Activated naive CD8-positive, alpha-beta T cell treated with anti-CD3 and anti-CD28 coated beads, Interleukin-2, amount 10 ng/mL, durations not matched to agents 7 days and 5 days (primary cell): ENCODE measurements at places on chromosomes 6 and 20. TPM values are rescaled to one million over a fixed set of nuclear protein-coding genes. Genes with fewer than 3 reads are reported as not detected.

Gene UBE2C
- 153 TPM for total RNA-seq

Gene GSTA1
- not detected for total RNA-seq

Gene KCNS1
- total RNA-seq: 0.11 TPM

Gene TBXT
- not detected for total RNA-seq

Gene PKIB
- total RNA-seq: 0.78 TPM

Gene C6orf15
- not detected for total RNA-seq

Gene TGIF2
- 33.1 TPM for total RNA-seq

Gene PI3
- not detected for total RNA-seq

Gene ARHGAP18
- 12.7 TPM for total RNA-seq

Gene OPN5
- total RNA-seq: not detected

Gene TFAP2B
- not detected for total RNA-seq

Gene TOX2
- 0.44 TPM for total RNA-seq

Gene RSPO4
- total RNA-seq: 0.28 TPM

GRCh38 chr6:144343701-144344428 lies 58.7 kb downstream of the UTRN start:
- DNase-seq: peak; percentile 51

GRCh38 chr20:48959899-48960550 lies 38.5 kb downstream of the ARFGEF2 start:
- no peak for DNase-seq

DNA sequence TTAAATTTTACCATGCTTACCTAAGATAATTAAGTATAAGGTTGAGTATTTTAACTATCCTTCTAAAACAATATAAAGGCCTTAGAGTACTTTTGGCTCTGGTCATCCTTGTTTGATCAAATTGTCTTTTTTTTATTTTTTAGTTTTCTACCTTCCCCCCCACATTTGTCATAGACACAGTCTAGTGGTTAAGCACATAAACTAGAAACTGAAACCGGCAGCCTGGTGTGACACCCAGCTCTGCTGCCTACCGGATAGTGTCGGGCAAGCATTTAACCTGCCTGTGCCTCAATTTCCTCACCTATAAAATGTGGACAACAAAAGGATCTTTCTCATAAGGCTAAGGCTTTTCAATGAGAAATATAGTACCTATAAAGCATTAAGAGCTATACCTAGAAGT lies 21.6 kb upstream of the TULP4 start:
- DNase-seq: peak; percentile 42

DNA sequence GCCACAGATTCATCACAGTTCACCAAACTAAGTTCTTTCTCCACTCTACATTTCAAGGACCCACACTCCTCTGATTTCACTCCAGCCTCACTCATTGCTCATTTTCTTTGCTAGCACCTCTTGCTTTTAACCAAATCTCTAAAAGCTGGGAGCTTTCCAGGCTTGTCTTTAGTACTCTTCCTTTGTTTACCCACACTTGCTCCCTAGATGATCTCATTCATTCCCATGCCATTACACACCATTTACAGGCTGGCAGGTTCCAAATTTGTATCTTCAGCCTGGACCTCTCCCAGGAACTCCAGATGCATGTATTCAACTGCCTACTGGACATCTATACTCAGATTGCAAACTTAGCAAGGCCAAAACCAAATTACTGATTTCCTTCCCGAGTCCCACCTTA lies 5.3 kb upstream of the GUCA1B start:
- no peak for DNase-seq

DNA sequence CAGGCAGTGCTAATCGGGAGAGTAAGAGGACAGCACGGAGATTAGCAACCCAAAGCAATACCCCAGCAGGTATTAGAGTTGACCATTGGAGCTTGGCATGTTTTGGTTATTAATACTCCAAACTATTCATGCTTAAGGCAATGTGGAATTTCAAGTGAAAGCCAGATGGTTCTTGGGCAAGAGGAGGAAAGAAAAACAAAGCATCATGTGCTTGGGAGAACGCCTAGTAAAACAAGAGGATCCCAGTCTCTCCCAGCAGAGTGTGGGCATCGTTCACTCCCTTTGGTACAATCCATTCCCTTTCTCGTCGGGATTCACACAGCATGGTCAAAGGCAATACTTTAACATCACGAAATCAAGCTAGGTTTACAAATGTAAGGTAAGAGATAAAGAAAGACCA lies 349.8 kb downstream of the PRKN start:
- DNase-seq: no peak

GRCh38 chr6:364609-365540 lies 26.7 kb upstream of the IRF4 start:
- no peak for DNase-seq

DNA sequence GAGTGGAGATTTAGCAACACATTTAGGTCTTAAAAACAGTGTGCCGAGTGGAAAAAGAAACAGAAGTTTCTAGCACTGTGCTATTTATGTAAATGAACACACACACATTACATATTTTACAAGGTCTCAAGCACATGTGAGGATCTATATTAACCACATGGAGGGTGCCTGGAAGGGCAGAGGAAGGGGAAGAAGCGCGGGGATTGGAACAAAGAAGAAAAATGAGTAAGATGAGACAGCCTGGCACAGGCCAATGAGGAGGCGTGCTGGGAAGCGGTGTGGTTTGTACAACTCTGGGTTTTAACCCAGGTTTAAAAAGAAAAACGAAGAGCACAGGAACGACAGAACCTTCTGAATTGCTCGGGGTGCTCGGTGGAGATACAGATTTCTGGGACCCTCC lies 5.7 kb downstream of the KCNG1 start:
- no peak for DNase-seq

DNA sequence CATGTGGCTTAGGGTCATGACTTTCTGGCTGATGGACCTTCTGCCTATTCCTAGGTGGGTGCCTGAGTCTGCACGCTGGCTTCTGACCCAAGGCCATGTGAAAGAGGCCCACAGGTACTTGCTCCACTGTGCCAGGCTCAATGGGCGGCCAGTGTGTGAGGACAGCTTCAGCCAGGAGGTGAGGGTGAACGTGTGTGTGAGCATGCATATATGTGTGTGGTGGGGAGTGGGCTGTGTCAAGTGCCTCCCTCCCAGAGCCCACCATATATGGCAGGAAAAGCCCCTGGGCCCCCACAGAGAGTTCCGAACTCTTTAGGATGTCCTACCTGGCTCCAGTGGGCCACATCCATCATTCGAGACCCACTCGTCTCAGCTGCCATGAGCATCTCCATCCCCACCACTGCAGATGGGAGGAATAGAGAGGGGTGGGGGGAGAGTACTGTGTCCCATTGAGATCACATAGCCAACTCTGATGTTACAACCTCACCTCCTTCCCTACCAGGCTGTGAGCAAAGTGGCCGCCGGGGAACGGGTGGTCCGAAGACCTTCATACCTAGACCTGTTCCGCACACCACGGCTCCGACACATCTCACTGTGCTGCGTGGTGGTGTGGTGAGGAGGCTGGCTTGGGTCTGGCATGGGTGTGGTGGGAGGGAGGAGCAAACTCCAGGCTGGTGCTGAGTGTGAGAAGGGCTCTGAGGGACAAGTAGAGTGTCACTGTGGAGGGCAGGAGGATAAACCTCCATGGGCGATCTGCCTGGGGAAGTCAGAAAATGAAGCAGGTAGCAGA lies 3.2 kb downstream of the SLC22A7 start:
- DNase-seq: no peak

- DNase-seq: no peak
Observed at GRCh38 chr6:12842114-12842513, 125.5 kb downstream of the PHACTR1 start.

DNA sequence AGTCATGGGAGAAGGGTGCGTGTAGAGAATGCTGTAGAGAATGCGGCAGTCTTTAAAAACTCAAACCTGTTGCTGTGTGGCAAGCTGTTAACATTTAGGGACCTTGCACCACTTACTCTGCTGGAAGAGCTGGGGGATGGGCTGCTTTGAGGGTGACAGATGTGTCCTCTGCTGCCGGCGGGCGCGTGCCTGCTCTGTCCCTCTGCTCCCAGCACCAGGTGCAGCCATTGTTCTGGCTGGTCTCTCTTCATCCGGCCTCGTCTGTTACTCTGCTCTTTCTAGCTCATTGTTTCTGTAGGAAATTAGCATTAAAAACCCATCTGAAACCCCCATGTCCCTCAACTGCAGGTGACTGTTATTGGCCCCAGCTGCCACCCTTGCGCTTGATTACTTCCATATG lies 78.5 kb downstream of the CBFA2T2 start:
- no peak for DNase-seq

GRCh38 chr6:87366072-87366827 lies 21.6 kb downstream of the C6orf163 start:
- DNase-seq: no peak

DNA sequence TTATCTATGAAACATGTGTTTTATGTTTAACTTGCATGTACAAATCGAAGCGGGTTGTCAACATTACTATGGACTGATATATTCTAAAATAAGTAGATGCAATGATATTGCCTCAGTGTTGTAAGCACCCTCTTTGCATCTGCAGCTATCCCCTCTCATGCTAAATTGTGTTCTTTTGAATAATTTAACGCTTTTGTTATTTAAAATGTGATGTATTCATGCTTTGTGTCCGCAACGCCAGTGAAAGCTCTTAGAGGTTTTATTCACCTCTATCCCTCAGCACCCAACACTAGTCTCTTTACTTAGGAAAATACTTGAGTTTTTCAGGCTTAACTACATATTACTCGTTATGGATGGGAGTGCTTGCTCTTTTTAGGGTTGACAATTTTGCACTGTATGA lies 173.7 kb upstream of the ID4 start:
- DNase-seq: no peak

DNA sequence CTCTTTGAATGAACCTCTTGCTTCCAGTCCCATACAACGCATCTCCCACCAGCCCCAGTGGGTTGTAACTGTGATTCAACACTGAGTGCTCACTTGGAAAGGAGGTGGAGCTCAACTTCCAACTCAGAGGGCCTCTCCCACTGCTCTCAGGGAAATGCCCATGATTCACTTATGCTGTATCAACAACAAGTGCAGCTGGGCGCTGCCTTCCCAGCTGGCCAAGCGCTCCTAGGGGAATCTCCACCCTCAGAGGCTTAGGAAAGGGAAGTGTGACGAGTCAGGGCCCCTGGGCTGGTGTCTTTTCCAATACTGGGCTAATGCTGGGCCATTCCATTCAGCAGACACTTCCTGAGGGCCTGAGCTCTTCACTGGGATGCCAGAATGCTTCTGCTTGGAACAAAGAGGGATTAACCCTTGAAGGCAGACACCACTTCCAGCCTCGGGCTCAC lies 8.1 kb upstream of the OCSTAMP start:
- no peak for DNase-seq

- DNase-seq: no peak
Observed at GRCh38 chr6:11006061-11006460, 38.0 kb downstream of the ELOVL2 start.

- DNase-seq: no peak
Observed at GRCh38 chr6:142262231-142262630, 39.6 kb upstream of the ADGRG6 start.

DNA sequence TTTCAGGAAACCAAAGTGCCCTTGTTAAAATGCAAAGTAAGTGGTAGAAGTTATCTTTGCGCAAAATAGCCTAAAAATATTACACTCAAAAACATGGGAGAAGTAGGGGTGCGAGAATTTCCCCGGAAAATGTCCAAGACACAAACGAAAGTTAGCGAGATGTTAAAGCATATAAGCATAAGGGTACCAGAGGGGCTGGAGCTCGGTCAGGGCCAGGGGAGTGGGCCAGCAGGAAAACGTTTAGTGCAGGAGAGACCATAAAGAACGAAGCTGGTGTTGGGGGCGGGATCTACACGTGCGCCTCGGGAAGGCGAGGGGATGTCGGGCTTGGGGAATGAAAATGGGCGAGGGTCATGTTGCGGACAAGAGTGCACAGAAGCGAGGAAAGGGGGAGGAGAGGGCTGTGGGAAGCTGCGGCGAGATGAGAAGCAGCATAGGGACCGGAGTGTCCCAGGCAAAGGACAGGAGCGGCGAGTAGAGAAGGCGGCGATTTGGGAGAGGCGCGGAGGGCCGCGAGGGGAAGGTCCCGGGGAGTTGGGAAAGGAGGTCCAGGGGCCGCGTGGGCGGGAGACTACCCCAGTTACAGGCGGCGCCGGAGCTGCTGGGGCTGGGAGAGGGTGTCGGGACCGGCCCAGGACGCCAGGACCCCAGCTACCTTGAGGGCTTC lies 600 bp downstream of the XPO5 start:
- no peak for DNase-seq

DNA sequence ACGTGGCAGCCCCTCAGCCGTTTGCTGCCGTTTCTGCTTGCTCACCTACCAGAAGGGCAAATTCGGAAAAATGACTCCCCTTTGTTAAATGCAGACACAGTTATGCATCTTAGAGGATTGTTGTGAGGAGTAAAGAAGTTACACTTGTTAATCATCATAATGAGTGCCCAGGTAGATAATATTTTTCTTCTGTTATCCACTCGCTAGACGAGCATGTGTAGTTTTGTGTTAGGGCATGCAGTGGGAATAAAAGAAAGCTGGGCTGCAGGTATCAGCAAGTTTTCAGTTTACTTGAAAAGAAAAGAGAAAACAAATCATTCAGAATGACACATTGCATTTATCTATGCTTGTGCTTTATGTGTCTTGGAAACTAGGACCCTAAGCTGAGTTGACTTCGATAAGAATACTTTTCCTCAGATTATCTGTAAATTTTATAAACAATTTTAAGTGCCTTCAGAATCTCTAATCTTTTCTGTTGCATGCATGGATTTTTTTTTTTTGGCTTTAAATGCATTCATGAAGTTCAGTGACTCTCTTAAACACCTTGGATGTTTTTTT lies 365.3 kb downstream of the QKI start:
- no peak for DNase-seq

DNA sequence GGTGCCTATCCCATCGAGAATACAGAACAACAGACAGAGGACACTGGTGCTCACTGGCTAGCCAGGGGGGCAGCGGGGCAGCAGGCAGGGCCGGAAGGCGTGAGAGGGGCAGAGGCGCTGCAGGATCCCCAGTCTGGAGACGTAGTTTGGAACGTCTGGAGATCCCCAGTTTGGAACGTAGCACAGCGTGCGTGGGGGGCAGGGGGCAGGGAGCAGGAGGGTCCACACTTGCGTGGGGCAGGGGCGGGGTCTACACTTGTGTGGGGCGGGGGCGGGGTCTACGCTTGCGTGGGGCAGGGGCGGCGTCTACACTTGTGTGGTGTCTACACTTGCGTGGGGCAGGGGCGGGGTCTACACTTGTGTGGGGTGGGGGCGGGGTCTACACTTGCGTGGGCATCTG lies 107.2 kb downstream of the DACT2 start:
- DNase-seq: no peak

DNA sequence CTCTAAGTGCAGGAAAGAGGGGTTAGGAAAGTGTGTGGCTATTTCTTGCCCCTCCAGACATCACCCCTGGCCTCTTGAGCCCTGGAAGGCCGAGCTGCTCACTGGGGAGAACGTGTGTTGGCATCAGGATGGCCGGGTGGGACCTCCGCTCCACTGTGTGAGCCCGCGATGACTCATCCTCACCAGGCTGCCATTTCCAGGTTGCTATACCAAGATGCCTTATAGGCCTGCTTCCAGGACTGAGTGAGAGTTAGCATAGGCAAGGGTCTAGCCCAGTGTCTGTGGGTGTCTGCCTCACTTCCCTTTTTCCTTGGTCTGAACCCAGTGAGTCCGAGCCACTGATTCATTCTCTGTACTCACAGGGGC lies 105.0 kb downstream of the MRPL14 start:
- DNase-seq: no peak
